Osteocyte (in vitro differentiated cells): ENCODE measurements at places on chromosomes 4 and X.

GRCh38 chr4:39712819-39713607, 15.1 kb downstream of the UBE2K start:
- DNase-seq, result peak; percentile 19

DNA sequence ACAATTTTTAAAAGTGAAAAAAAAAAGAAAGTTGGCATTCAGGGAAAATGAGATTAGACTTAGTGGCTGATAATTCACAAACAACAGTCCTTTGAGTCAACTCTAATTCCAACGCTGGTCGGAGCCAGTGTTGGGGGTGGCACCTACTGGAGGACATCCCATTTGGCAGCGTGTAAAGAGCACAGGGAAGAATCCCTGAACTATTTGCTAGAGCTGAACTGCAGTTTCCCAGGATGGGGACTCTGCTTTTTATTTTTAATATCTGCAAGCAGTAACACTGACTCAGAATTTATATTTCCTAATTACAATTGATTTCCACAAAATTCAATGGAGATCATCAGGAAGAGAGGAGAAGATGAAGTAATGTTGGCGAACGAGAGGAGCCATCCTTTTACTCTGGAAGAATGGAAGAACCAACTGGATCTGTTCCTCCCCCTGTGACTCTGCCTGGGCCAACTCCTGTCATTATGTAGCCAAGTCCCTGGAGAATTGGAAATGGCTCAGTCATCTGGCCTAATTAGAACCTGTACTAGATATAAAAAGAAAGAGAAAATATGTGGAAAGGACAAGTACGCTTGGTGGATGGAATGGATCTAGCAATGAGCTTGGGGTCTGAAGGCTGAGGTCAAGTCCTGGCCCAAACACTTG, 76.7 kb downstream of the IRF2 start:
- no peak for DNase-seq

- no peak for DNase-seq
These were observed 30.5 kb upstream of the ENPP6 start for GRCh38 chr4:184248216-184248615.

GRCh38 chr4:1033840-1034551, 22.6 kb downstream of the FGFRL1 start:
- DNase-seq, result no peak

- no peak for DNase-seq
These were observed 34.9 kb upstream of the SLC25A14 start for GRCh38 chrX:130304587-130305368.

GRCh38 chrX:70289168-70289792, 447 bp downstream of the PDZD11 start:
- no peak for DNase-seq
